Fibroblast of lung (primary cell): ENCODE measurements at places on chromosomes 3 and 15. TPM values are rescaled to one million over a fixed set of nuclear protein-coding genes. Genes with fewer than 3 reads are reported as not detected.

Gene GASK1A
- total RNA-seq, result 1.8 and 5.4 TPM in 2 replicates

Gene CLDN18
- total RNA-seq, result not detected in 2 replicates

Gene OIP5
- total RNA-seq, result 0.26 and 2.0 TPM in 2 replicates

Gene CACNA2D2
- under 0.01 TPM in 1 of 2 replicates, not detected in the other for total RNA-seq

Gene COX17
- total RNA-seq, result 13.9 and 21.0 TPM in 2 replicates

Gene GOLGA6A
- total RNA-seq, result under 0.01 TPM in 1 of 2 replicates, not detected in the other

Gene STARD5
- 8.2 and 14.9 TPM in 2 replicates for total RNA-seq

Gene PLSCR4
- 25.7 and 36.7 TPM in 2 replicates for total RNA-seq

Gene LRTM1
- not detected in 2 replicates for total RNA-seq

Gene C3orf38
- 26.4 and 27.2 TPM in 2 replicates for total RNA-seq

GRCh38 chr3:126512026-126512425 is 5.5 kb downstream of the UROC1 start:
- no peaks in the 10 kb centered on the region for H3K36me3 ChIP-seq
- H3K4me1 ChIP-seq, result no peaks in the 10 kb centered on the region
- H3K27me3 ChIP-seq, result no peaks in the 10 kb centered on the region
- no peak overlapping the region for H3K4me3 ChIP-seq
- DNase-seq, result no peak

GRCh38 chr3:99965681-99966408 is 148.2 kb downstream of the CMSS1 start:
- DNase-seq, result no peak
- no peaks in the 10 kb centered on the region for H3K27me3 ChIP-seq
- peaks cover 2% of the 10 kb centered on the region for H3K4me1 ChIP-seq
- no peak overlapping the region for H3K4me3 ChIP-seq
- no peaks in the 10 kb centered on the region for H3K36me3 ChIP-seq

DNA sequence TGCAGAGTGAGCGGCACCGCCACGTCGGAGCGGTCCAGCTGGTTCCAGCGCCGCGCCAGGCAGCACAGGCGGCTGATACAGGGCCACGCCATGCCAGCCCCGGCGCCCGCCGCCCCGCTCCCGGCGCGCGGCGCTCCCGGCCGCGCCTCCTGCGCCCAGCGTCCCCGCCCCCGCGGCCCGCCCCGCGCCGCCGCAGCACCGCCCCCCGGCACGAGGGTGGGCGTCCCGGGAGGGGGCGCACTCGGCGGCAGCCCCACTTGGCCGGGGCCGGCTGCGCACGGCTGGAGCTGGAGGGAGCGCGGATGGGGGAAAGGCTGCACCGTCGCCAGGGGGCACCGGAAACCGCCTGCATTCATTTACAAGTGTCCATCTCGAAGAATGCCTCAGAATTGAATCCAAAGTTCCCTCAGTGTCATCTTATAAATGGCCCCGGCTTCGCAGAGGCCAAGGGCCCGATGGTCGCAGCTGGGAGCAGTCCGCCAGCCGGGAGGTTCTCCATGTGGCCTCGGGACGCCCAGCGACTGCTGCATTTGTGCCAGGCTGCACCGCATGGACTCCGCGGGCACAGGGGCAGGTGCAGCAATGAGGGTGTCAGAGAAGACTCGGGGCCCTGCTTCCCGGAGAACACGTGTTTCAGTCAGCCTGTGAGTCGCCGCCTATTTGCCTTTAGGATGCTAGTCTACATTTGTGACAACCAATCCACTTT is at the start of gene MAP6D1:
Gene MAP6D1 (minus strand): TSS at position 122 of the 706 bp plus-strand sequence. CDS start 30 bp downstream, at position 92.
- peaks cover 3% of the 10 kb centered on the region for H3K36me3 ChIP-seq
- peak within 1 kb of the TSS; percentile 65 for H3K4me3 ChIP-seq
- peaks cover 4% of the 10 kb centered on the region for H3K4me1 ChIP-seq
- peak; percentile 49 for DNase-seq
- H3K27ac ChIP-seq, result peak within 1 kb of the TSS; percentile 13

DNA sequence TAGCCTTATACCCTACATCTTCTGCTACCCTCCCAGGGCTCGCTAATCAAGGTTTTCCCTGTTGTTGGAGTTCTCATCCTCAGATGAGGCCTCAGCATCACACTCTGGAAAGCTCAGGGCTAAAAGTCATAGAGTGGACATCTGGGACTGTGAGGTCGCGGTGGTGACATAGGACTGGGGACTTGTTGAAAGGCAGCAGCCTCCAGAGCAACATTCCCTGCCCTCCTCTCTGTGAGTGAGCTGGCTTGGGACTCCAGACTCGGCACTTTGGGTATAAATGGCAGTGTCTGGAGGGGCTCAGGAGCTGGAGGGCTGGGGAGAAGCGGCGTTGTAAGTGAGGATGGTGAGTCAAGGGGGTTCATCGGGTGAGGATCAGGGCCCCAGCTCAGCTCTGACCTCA is 2.7 kb downstream of the CA12 start:
- H3K36me3 ChIP-seq, result no peaks in the 10 kb centered on the region
- H3K4me1 ChIP-seq, result peaks cover 19% of the 10 kb centered on the region
- no peak overlapping the region for H3K4me3 ChIP-seq
- no peak for DNase-seq

DNA sequence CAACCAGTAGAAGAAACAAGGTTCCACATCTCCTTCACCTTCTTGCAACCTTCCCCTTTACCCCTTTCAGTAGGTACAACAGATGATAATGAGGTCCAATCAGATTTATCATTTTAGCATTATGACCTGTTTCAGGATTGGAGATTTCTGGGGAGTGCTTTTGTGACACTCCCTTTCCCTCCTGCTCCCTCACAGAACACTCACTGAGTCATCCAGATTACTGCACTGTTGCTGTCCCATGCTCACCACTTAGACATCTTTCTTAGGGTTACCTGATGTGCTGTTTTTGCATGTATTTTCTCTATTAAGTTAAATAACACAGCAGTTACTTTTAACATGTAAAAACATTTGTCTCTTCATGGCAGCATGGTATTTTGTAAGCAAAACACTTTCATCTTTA is 118.5 kb downstream of the MFSD1 start:
- DNase-seq, result peak; percentile 17
- H3K4me1 ChIP-seq, result no peaks in the 10 kb centered on the region
- no peak overlapping the region for H3K4me3 ChIP-seq
- no peaks in the 10 kb centered on the region for H3K36me3 ChIP-seq

DNA sequence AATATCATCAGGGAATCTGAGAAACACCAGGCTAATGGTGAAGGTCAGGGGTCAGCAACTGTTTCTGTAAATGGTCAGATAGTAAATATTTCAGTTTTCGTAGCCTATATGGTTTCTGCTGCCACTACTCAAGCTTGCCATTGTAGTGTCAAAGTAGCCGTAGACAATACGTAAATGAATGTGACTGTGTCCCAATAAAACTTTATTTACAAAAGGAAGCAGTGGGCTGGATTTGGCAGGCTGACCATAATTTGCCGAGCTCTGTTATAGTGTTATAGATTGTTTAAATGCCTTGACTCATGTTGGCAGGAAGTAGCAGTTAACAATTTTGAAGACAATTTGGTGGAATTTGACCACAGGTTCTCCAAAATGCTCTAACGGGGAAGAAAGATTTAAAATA is 548.2 kb downstream of the FOXP1 start:
- DNase-seq, result peak; percentile 68
- no peak overlapping the region for H3K27ac ChIP-seq
- H3K36me3 ChIP-seq, result peaks cover 9% of the 10 kb centered on the region
- no peak overlapping the region for H3K4me3 ChIP-seq
- H3K4me1 ChIP-seq, result peaks cover 2% of the 10 kb centered on the region

DNA sequence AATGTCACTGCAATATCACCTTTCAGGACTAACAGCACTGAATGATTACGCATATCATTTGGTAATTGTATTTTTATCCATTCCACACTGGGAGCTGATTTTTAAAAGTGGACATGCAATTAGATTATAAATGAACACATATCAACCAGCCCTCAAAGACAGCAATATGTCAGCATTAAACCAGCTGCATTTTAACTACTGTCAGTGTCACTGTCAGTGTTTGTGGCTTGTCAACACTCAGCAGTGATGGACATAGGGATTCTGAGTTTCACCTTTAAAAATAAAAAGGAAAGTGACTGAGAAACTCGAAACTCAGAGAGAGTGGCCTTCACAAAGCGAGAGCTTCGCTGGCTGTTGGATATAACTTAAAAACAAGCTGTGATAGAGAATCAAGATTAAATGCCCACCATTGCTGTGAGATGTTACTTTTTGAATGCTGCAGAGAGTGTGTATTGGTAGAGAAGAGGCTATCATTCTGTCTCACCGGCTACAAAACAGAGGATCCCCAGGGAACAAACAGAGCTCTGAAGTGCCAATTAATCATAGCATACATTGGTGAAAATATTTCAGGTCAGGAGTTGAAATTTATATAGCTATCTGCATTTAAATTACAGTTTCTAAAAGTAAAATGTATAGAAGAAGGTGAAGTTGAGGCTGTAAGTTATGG is 635.8 kb downstream of the SQOR start:
- no peaks in the 10 kb centered on the region for H3K4me1 ChIP-seq
- DNase-seq, result no peak
- no peaks in the 10 kb centered on the region for H3K36me3 ChIP-seq
- H3K4me3 ChIP-seq, result no peak overlapping the region

DNA sequence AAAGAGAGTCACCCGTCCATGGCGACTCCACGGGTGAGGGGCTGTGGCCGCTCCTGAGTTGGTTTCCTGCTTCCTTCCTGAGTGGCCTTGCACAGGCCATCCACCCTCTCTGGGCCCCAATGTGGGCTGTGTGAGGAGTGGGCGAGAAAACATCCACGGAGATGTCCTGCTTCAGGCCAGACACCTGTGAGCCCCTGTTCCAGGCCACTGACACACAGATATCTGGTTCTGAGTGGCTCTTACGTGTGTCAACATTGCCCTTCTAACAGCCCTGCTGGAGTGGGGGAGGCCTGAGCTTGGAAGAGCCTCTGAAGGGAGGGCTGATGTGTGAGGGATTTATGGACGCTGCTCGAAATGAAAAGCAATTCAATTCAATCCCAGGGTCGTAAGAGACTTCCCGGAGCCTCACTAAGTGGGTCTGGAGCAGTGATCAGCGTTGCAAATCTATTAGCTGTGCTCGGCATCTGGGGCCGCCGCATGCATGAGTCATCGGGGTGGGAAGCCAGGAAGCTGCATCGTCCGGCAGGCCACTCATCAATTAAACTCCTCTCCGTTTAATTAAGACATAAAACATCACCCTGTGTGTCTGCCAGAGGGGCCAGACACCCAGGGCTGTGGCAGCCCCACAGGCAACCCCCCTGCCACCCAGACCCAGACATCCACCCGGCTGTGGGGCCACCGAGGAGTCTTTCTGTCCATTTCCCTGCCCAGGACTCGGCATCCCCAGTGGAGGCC is 20.0 kb upstream of the PRR23E start:
- no peaks in the 10 kb centered on the region for H3K27me3 ChIP-seq
- peak; percentile 86 for DNase-seq
- H3K4me1 ChIP-seq, result peaks cover 8% of the 10 kb centered on the region
- H3K36me3 ChIP-seq, result no peaks in the 10 kb centered on the region
- H3K27ac ChIP-seq, result no peak overlapping the region

- no peak overlapping the region for H3K4me3 ChIP-seq
- no peaks in the 10 kb centered on the region for H3K4me1 ChIP-seq
- no peaks in the 10 kb centered on the region for H3K27me3 ChIP-seq
- DNase-seq, result no peak
Observed at GRCh38 chr3:39278616-39278935, 1.3 kb downstream of the CX3CR1 start.

DNA sequence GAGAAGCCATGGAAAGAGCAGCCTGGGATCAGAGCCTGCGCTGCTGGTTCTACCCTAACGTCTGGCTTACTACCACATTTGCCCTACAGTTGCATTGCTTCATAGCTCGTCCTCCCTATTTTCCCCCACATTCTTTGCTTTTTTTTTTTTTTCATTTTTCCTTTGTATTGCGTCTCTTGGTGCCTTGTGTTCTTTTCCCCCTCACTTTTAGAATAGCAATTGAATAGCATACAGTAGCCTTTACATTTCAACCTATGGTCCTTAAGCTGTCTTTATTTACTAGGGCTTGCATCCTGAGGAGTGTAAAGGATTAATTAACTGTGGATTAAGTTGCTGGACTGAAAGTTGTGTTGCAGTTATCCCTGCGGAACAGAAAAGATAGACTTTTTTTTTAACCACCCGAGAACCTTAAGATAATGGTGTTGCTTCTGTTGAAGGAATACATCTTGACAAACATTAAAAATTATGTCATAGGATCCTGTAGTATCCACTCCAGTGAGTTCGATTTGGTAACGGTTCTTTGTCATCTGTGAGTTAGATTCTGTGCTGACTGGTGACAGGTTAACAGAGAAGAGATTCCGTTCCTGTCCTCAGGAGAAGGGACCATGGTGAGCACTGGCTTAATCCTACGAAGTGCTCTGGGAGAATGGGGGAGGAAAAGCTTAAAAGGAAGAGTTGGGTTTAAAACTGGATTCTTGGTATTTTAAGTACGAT is 417.4 kb upstream of the NAALADL2 start:
- no peaks in the 10 kb centered on the region for H3K27me3 ChIP-seq
- no peaks in the 10 kb centered on the region for H3K36me3 ChIP-seq
- H3K4me3 ChIP-seq, result peak overlapping the region; percentile 70
- peak; percentile 87 for DNase-seq

- no peak overlapping the region for H3K27ac ChIP-seq
- no peaks in the 10 kb centered on the region for H3K36me3 ChIP-seq
- H3K27me3 ChIP-seq, result no peaks in the 10 kb centered on the region
- H3K4me1 ChIP-seq, result no peaks in the 10 kb centered on the region
- H3K4me3 ChIP-seq, result no peak overlapping the region
- DNase-seq, result no peak
Observed at GRCh38 chr3:31223278-31223677, 309.4 kb upstream of the STT3B start.

DNA sequence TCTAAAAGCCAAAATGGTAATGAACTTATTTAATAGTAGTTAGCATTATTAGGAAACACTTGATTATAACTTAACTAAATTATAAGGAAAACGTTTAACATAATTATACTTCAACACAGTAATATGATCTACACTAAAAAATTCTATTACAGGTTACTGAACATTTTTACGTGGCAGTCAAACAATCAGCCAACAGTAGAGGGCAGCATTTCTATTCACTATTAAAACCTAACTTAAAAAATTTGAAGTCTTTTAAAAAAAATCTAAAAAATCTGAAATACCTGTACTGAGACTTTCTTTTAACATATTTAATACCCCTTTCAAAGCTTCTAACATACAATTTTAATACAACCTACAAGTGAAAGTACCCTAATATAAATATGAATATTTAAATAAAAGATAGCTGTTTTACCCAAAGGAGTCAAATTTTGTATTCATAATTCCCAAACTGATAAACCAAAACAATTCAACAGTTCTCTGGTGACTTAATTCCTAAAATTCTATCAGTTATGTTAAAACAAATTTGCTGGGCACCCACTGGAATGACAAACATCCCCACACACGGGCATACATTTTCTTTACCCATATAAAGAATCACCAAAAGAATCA is 41.5 kb downstream of the DLG1 start:
- no peak overlapping the region for H3K27ac ChIP-seq
- DNase-seq, result peak; percentile 73
- no peaks in the 10 kb centered on the region for H3K36me3 ChIP-seq
- no peaks in the 10 kb centered on the region for H3K4me1 ChIP-seq
- H3K4me3 ChIP-seq, result no peak overlapping the region
- no peaks in the 10 kb centered on the region for H3K27me3 ChIP-seq

- peaks cover 32% of the 10 kb centered on the region for H3K4me1 ChIP-seq
- peak overlapping the region; percentile 78 for H3K27ac ChIP-seq
- H3K27me3 ChIP-seq, result no peaks in the 10 kb centered on the region
- peak; percentile 95 for DNase-seq
- H3K4me3 ChIP-seq, result no peak overlapping the region
- no peaks in the 10 kb centered on the region for H3K36me3 ChIP-seq
Observed at GRCh38 chr15:67024314-67024997, 40.9 kb upstream of the SMAD3 start.

- H3K4me3 ChIP-seq, result no peak overlapping the region
- no peaks in the 10 kb centered on the region for H3K4me1 ChIP-seq
- no peak for DNase-seq
- H3K27ac ChIP-seq, result no peak overlapping the region
- H3K27me3 ChIP-seq, result no peaks in the 10 kb centered on the region
Observed at GRCh38 chr3:51777985-51778384, 1.1 kb downstream of the IQCF6 start.
